Stomach (tissue), 19 donors: ENCODE measurements at places on chromosomes 16 and 17. TPM values are rescaled to one million over a fixed set of nuclear protein-coding genes. Genes with fewer than 3 reads are reported as not detected.

MRPL28 gene
- 83.4 TPM for polyA plus RNA-seq

SGF29 gene
- polyA plus RNA-seq = 32.2 TPM

PARD6A gene
- polyA plus RNA-seq = 7.0 TPM

SDR42E2 gene
- not detected for polyA plus RNA-seq

EPX gene
- polyA plus RNA-seq = not detected

KATNB1 gene
- polyA plus RNA-seq = 12.7 TPM

SRL gene
- polyA plus RNA-seq = 1.5 TPM

CARD14 gene
- 10.5 TPM for polyA plus RNA-seq

MYH8 gene
- polyA plus RNA-seq = not detected

WSB1 gene
- 62.5 TPM for polyA plus RNA-seq

MT1F gene
- polyA plus RNA-seq = 225 TPM
